ENCODE measurements at places on chromosomes 6 and 20. TPM values are rescaled to one million over a fixed set of nuclear protein-coding genes. Genes with fewer than 3 reads are reported as not detected.

The GTSF1L gene
- total RNA-seq = not detected

The MLN gene
- total RNA-seq = not detected

The PRR18 gene
- total RNA-seq = not detected

The LPA gene
- not detected for total RNA-seq

The DNPH1 gene
- total RNA-seq = 110 TPM

The GLP1R gene
- not detected for total RNA-seq

DNA sequence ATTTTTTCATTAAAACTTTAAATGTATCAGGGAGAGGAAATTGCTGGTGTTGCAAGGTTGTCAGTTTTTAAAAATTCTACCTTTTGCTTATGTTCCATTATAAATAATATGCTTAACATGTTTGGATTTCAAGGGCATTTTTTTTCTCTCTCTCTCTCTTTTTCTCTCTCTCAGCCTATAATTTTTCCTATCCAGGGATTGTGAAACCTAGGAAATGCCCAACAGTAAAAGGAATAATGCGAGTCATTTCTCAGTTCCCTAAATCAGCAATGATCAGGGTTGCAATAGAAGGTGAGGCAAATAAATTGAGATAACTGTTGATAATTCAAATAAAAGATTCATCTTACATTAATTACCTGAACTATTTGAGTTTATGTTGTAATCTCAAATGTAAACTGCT lies 53.2 kb upstream of the IFNGR1 start:
- DNase-seq = no peak

DNA sequence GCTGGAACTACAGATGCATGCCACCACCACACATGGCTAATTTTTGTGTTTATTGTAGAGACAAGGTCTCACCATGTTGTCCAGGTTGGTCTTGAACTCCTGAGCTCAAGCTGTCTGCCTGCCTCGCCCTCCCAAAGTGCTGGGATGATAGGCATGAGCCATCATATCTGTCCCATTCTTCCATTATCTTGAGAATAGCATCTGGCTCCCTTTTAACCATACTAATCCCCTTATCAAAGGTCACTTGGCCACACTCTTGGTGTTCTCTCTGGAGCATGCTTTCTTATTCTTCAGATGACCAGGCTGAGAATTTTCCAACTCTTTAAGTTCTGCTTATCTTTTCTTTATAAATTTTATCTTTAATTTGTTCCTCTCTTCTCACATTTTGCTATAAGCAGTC lies 15.9 kb upstream of the TRERF1 start:
- DNase-seq = no peak

GRCh38 chr20:21064924-21065323 lies 41.2 kb downstream of the LINC00237 start:
- no peak for DNase-seq

DNA sequence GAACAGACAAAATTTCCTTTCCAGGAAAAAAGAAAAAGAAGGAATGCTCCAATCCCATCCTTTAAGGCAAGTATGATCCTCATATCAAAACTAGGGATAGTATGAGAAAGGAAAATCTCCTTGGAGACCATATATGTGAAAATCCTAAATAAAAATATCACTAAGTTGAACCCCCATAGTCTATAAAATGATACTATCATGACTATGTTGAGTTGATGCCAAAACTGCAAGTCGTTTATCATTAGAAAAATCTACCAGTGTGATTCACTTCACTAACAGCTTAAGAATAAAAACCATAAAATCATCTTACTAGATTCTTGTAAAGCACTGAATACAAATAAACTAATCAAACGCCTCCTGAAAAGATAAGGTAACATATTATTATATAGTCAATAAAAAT lies 76.6 kb upstream of the STXBP5 start:
- DNase-seq = no peak

DNA sequence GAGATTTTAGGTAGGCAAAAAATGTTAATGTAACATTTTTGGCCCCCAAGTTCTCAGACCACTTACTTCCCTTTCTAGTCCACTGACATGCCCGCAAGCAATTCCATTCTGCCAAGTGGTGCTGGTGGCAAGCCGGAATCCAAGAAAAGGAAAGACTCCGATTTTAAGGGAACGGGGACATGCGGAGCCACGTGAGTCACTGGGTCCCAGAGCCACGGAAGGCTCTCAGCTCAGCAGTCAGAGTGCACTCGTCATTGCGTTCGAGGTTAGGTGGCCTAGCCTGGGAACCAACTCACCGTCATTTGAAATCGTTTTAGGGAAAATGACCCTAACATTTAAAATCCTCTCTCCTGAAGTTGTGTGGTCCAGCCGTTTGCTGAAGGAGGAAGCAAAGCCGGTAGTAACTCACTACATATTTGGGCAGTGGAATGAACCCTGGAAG lies 711 bp upstream of the SIRT5 start:
- DNase-seq = no peak

- DNase-seq = peak; percentile 86
Observed at GRCh38 chr6:134178161-134179044, 126.0 kb upstream of the SLC2A12 start.

DNA sequence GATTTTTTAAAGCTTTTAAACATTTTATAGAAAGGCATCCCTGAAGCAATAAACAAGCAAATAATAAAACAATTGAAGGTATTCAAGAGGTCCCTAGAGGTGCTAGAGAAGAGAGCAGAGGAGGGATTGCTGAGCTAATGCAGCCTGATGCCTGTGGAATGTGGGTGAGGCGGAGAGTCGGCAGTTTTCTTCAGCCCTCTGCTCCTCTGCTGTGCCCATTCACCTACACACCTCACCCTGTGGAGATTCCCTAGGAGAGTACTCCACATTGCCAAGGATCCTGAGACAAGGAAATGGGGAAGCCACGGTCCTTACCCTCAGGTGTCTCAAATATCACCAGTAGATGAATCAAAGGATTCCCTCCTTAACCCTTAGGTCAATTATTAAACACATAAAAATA lies 199.8 kb upstream of the POU3F2 start:
- no peak for DNase-seq

DNA sequence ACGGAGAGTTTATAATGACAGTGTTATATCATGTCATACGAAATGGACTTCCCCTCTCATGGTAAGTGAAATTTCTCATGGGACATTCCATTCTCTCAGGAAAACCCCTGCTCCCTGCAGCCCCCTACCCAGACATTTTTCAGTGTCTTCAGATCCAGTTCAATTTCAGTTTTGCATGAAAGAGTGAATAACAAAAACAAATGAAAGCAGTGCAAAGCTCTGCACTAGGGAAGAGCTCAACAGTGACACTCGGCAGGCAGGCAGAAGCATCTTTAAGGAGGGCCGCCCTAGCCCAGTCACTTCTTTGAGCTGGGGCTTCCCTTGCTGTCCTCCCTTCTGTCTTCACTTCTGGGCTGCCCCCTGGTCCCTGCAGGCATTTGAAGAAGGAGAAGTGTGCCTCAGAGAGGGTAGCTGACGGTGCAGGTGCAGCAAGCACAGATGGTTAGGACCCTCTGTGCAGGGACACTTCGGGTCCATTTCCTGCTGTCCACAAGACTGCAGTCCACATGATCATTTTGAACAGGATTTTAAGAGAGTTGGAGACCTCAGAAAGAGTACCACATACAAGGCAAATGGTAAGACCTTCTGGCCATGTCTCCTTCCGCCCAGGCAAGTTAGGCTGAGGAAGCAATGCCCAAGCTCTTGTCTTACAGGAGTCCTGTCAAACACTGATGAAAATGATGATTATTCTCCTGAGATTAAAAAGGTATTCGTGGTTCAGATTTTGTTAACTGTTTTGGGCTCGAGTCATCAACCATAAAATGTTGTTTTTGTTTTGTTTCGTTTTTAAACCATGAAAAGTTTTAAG lies 5.4 kb upstream of the DUSP22 start:
- DNase-seq = no peak

- DNase-seq = peak; percentile 94
Observed at GRCh38 chr20:51335329-51335841, 207.1 kb downstream of the NFATC2 start.

GRCh38 chr6:135191508-135192255 lies 10.6 kb downstream of the MYB start:
- DNase-seq = no peak

- DNase-seq = no peak
Observed at GRCh38 chr6:132812255-132812732, 2.1 kb upstream of the RPS12 start.

- no peak for DNase-seq
Observed at GRCh38 chr6:33324125-33324524, 6.6 kb upstream of the ZBTB22 start.

DNA sequence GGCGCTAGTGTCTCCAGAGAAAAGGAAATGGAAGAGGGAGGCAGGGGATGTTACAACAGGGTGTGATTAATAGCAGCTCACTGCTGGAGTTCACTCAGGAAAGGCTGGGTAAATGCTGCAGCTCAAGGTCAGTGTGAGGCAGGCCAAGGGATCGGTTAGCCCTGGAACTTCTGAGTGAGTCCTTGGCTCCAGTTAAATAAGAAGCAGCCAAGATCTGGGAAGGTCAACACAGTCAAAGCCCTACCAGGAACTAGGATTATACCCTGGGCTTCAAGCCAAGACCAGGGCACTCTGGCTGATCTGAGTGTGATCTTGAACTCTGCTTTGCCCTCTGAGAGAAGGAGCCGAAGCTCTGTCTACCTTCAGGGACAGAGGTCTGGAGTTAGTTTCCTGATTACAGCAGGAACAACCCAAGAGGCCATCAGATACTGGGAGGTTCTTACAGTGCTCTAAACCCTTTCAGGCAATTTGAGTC lies 44.3 kb downstream of the TPD52L1 start:
- peak; percentile 17 for DNase-seq

- DNase-seq = no peak
Observed at GRCh38 chr20:14214046-14214445, 123.4 kb downstream of the FLRT3 start.
